ENCODE measurements at places on chromosomes 12 and 14. TPM values are rescaled to one million over a fixed set of nuclear protein-coding genes. Genes with fewer than 3 reads are reported as not detected.

The CARMIL3 gene
- 0.60 TPM for total RNA-seq

DNA sequence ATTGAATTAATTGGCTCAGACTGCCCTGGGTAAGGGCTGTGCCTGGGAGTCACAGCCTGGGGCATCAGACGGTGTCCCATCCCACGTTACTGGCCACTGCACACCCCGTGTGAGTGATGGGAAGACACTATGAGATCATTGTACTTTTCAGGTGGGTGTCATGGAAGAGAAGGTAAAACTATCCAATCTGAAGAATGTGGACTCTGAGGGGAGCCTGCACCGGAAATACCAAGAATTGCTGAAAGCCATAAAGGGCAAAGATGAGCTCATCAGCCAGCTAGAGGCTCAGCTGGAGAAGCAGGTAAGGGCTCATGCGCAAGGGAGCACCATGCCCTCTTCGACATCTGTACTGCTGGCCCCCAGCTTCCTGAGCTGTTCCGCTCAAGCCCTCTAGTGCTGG, 24.0 kb downstream of the PLEKHH1 start:
- no peak for DNase-seq

DNA sequence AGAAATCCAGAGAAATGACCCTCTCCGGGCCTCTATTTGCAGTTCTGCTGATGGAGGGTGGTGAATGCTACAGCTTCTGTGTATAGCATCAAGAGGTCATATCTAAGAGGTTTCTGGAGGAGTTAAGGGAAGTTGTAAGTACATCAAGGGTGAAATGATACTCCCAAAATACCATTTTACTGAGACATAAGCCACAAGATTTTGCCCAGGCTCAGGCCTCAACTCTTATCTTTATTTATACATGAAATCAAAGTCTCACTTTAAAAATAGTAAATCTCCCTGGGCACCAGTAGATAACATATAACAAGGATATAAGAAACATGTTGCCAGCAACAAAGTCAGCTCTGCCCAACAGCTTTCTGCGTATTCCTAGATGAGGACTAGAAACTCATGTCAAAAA, 40.4 kb downstream of the NIN start:
- no peak for DNase-seq

The ZNF10 gene
- total RNA-seq: 33.1 TPM

DNA sequence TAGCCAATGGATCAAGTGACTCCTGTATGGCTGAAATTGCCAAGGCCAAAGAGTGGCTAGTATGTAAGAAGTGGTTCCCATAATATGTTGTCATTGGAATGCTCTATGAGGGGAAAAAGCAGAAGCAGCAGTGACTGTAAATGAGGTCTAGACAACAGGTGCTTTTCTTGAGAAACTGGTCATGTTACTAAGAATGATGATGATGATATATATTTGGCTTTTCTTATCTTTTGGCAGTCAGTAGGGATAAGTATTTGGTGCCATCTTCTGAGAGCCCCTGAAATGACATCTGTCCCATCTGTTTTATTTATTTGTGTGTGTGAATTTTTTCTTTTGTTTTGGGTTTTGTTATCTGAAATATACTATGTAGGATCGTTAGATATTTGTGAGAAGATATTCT, 141.7 kb downstream of the SYT1 start:
- DNase-seq: no peak

DNA sequence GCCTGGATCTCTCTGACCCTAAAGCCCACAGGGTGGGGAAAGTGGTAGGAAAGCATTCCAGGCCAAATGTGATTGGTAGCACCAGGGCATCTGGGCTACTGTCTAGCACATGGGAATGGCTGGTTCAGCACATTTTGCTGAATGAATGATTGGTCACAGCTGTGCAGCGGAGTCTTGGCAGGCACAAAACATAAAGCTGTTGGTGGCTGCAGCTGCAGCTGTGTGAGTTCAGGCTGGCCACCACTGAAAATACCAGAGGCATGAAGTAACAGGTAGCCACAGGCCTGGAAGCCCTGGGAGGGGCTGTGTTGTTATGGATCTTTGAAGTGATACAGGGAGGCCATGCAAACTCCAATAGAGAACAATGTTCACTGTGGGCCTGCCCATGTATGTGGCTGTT, 72.7 kb downstream of the MYRFL start:
- DNase-seq: no peak

The AQP5 gene
- 0.21 TPM for total RNA-seq

DNA sequence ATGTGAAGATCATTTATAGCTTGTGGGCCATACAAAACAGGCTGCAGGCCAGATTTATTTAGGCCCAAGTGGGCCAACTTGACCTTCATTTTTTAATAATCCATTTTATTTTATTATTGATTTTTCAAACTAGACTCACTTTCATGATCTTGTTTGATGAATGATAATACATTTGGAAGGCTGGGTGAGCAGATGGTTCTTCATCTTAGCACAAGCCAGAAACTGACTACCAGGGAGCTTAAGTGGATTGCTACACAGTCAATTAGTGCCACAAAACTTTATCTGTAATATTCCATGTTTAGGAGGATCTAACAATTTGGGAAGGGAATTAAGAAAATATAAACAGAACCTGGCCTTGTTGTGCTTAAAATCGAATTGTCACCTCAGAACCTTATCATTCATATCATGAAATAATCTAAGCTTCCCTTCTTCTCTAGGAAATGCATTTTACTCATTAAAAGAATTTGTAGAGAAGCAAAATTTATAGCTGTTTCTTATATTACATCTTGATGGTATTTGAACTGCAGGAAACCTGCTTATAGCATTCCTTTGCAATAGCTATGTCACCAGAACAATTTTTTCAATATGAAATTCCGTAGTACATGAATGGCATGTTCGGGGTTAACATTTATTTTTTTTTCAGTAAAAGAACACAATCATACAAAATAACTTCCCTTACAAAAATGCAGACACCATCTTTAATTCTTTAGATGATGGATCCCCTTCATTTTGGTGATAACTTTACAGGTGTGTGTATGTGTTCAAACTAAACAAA, 62.0 kb upstream of the CSRP2 start:
- no peak for DNase-seq

The KRT71 gene
- not detected for total RNA-seq

- DNase-seq: no peak
Measured at GRCh38 chr12:115306380-115306779, 622.4 kb upstream of the TBX3 start.

GRCh38 chr12:65695113-65695865, 129.0 kb upstream of the HMGA2 start:
- no peak for DNase-seq

- no peak for DNase-seq
Measured at GRCh38 chr14:59511916-59512575, 27.7 kb downstream of the JKAMP start.

The C12orf60 gene
- 2.1 TPM for total RNA-seq

The C14orf39 gene
- total RNA-seq: 2.0 TPM

DNA sequence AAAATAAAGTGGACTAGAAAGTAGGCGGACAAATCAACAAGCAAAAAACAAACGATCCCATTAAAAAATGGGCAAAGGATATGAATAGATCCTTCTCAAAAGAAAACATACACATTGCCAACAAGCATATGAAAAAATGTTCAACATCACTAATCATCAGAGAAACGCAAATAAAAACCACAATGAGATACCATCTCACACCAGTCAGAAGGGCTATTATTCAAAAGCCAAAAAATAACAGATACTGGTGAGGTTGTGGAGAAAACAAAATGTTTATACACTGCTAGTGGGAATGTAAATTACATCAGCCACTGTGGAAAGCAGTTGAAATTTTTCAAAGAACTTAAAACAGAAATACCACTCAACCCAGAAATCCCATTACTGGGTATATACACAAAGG, 70.3 kb downstream of the RPS6KA5 start:
- no peak for DNase-seq

The PTPRO gene
- 1.3 TPM for total RNA-seq

DNA sequence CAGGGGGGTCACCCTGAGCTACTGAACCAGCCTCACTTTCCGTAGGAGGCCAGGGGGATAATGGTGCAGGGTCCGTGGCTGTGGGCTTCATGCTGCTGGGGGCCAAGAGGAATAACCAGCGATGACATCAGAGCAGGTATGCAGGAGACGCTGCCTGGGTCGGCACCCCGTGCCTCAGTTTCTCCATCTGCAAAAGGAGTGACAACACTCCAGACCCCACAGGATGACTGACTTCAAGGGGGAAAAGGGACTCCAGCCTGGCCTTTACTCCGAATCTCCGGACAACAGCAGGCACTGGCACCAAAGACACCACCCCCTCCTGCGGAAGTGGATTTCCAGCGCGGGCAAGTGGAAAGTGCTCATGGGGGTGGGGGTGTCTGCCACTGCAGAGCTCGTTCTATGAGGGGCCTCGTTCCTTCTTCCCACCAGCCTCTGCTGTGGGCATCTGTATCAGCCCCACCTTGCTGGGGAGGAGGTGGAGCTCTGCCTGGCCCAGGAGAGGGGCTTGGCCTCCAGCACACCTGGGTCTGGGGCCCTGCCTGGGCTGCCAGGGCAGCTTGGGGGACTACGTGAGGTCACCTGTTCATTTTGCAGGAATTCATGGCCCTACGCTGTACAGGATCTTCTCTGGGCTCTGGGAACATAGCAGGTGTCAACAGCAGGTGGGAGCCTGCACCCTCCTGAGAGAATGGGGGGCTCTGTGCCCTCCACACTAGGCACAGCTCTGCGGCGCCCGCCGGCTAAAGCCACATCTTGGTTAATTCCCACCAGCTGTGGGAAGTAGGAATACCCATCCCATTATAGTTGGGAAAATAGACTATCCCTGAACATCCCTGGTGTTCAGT, 216.6 kb upstream of the C14orf180 start:
- DNase-seq: no peak

The TESPA1 gene
- not detected for total RNA-seq

GRCh38 chr12:108131657-108132126, 2.6 kb downstream of the WSCD2 start:
- DNase-seq: no peak

The ARPC3 gene
- 194 TPM for total RNA-seq

- DNase-seq: peak; percentile 21
Measured at GRCh38 chr12:123094349-123095077, 56.4 kb downstream of the PITPNM2 start.

- peak; percentile 77 for DNase-seq
Measured at GRCh38 chr12:116222358-116222757, 55.1 kb downstream of the MED13L start.

The LRP1-AS gene
- not detected for total RNA-seq

The TMEM52B gene
- total RNA-seq: 0.21 TPM

The MEG3 gene
- total RNA-seq: 169 TPM

DNA sequence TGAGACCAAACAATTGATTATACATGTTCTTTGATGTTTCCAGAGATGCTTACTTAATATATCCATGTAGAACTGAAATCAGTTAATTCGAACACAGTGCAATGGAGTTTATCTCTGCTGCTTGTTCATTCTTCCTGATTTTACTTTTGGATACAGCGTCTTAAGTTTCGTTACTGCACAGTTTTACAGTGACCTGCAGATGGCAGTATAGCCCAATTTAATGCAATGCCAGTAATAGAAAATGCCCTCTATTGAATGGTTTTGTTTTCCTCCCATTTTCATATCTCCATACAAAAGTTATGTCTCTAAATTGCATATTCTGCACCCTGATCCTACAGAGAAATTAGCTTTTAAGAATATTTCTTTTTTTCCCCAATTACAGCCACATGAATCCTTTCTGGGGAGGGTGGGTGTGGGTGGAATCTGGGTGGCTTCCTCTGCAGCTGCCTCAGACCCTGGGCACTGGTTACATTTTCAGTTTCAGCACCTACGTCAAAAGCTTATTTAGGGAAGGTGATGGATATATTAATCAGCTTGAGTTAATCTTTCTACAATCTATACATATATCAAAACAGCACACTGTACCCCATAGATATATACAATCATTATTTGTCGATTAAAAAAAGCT, 101.1 kb upstream of the DCD start:
- no peak for DNase-seq

GRCh38 chr14:75418850-75419768, 8.7 kb upstream of the JDP2 start:
- no peak for DNase-seq

- DNase-seq: peak; percentile 11
Measured at GRCh38 chr14:87944987-87945604, 47.9 kb downstream of the GALC start.

DNA sequence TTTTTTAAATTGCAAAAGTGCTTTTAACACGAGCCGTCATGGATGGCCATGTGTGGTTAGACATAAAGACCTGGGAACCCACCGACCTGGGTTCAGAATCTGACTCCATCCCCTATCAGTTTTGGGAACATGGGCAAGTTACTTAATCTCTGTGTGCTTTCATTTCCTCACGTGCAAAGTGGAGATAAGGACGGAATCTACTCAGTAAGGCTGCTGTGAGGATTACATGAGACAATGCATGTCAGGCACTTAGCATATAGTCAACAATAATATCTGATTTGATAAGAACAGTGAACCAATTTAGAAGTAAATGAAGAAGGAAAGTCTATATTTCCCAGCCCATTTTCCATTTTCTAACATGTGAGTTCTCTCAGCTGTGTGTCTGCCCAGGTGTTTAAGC, 235.4 kb downstream of the SUDS3 start:
- no peak for DNase-seq

- no peak for DNase-seq
Measured at GRCh38 chr14:54785778-54786770, 116.6 kb downstream of the GCH1 start.

- DNase-seq: no peak
Measured at GRCh38 chr12:75909714-75910656, 121.6 kb downstream of the PHLDA1 start.

DNA sequence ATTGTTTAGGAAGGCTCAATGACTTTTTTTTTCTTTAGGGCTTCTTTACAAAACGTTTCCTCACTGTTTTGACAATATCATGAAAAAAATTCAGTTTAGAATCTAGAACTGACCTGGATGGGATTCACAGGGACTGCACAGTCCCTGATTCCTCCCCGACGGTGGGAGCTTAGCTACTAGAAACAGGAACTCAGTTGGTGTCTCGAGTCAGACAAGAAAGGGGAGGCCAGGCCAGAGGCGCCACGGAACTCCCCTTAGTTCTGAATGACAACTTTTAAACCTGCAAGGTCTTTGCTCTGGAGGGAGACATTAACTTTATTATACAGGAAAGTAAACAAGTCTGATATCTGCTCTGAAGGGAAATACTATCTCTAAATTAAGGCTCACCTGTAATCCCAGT, 45.4 kb upstream of the SRP54 start:
- DNase-seq: no peak

DNA sequence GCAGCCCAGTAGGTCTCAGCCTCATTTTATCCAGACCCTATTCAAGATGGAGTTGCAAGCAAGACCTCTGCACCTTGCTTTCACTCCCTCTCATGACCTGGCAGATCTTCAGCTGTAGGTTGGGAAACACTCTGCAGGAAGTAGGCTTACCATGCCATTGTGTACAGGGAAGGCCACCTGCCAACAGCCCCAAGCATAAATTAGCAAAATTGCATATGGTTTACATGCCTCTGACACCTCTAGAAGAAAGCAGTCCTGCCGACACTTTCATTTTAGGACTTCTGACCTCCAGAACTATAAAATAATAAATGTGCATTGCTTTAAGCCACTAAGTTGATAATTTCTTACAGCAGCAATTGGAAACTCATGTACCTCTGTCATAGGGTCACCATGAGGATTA, 96.9 kb downstream of the SLC15A4 start:
- no peak for DNase-seq

Data from tibial nerve (tissue), 4 donors.